Hepatocyte (in vitro differentiated cells): ENCODE measurements at places on chromosomes 3 and 15. TPM values are rescaled to one million over a fixed set of nuclear protein-coding genes. Genes with fewer than 3 reads are reported as not detected.

GRCh38 chr15:89072277-89072869 is 15.9 kb upstream of the ABHD2 start:
- no peak for DNase-seq

DNA sequence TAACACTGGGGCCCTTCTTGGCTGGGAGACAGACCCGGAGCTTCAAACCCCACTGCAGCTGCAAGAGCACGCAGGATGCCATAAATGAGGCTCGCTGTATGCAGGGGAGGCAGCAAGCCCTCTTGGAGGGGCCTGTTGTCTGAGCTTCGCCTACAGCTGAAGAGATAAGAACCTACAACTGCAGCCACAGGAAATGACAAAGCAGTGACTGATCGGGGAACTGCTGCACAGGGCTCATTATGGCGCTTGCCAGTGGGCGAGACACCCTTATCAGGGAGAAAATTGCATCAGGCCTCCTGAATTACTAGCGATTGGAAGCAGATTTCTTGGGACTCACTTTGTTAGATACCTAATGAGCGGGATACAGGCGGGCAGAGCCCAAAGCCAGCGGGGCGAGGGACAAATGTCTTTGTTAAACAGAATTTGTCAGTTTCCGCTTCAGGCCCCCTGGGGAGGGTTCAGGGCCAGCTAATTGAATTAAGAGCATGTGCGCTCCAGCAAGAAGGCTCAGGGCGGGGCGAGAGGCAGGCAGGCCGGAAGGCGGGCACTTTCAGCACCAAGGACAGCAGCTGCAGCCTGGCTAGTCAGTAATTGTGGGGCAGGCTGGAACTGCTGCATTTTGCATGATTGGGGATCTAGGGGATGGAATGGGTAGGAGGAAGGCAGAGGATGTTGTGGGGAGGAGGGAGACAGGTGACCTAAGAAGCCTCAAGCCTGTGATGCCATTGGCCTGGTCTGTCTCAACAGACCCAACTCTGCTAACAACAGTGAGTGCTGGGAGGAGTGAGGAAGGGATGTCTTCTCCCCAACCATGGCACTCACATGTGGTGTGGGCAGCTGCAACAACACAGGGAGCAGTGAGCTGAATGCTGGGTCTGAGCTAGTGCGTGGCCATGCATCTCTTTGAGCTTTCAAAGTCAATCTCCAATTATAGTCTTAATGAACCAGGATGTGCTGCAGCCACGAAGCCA is 55.3 kb downstream of the CCDC33 start:
- DNase-seq = peak; percentile 91

DNA sequence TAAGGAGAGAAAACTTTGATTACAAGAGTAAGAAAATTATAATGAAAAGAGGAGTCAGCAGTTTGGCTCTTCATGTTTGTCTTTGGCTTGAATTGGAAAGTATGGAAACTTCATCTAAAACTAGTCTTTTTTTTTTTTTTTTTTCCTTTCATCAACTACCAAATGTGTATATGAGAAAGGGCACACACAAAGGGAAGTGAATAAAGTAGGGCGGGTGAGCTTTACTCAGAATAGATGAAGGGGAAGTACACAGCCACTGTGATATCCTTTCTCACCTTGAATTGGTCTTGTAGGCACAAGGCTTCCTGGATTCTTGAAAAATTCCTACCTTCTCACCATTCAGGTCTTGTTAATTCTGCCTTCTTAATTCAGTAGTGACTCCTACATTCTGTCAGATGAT is 652.3 kb upstream of the KCNMB2 start:
- DNase-seq = no peak

Gene SAXO2
- 1.5 and 2.0 TPM in 2 replicates for polyA plus RNA-seq

- DNase-seq = peak; percentile 20
Observed at GRCh38 chr15:37289109-37289765, 188.9 kb upstream of the MEIS2 start.

GRCh38 chr15:27648359-27648758 is 450.8 kb downstream of the OCA2 start:
- no peak for DNase-seq

DNA sequence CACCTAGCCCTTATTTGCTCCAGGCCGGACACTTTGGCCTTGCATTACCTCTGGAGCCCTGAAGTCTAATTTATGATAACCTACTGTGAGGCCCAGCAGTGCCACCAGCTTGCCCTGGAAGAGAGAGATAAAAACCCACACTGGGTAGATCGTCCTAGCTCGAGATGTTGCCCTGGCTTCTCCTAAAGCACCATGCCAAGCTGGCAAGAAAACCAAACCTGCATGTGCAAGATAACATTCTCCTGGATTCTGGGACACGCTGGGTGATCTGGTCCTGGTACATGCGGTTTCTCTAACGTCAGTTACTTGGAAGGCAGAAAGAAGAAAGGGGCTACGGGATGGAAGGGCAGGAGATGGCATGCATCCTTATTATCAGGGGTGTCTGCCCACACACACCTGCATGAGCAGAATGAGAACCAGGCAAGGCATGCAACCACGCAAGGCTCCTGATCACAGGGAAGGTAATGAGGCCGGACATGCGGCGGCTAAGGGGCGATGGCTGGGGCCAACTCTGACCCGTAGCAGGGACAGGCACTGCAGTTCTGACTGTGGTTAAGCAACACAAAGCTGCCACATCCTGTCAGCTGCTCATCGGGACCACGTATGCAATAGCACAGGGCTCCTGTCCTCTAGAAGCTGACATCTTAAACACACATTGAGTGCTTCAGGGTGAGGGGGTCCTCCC is 73.0 kb downstream of the OXNAD1 start:
- no peak for DNase-seq

Gene GOLGA8S
- polyA plus RNA-seq = 0.05 TPM in 1 of 2 replicates, not detected in the other

Gene PLA2G4D
- polyA plus RNA-seq = 0.21 TPM in 1 of 2 replicates, not detected in the other

Gene CKMT1B
- polyA plus RNA-seq = 4.1 and 7.8 TPM in 2 replicates

Gene ITGB5
- 103 and 113 TPM in 2 replicates for polyA plus RNA-seq

Gene LDHAL6B
- polyA plus RNA-seq = 0.17 TPM in 1 of 2 replicates, not detected in the other

Gene DUOX1
- polyA plus RNA-seq = 4.3 and 7.7 TPM in 2 replicates

- peak; percentile 78 for DNase-seq
Observed at GRCh38 chr15:66931768-66932633, 133.4 kb upstream of the SMAD3 start.

Gene BCL2A1
- 8.4 and 11.1 TPM in 2 replicates for polyA plus RNA-seq

DNA sequence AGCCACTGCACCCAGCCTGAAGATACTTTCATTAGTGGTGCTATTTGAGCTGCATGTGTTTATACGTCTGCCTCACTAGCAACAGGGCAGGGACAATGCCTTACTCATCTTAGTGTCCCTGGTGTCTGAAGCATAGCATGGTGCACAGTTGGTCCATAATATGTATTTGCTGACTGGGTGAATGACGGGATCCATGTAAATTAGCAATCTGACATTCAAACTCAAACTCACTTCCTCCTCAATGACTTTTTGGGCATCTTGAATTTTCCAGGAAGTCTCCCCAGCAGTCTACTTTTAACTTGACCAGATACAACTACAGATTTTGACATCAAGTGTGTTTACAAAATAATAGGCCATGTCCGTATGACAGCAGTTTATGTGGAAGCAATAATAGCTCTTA is 3.0 kb upstream of the LDHAL6B start:
- no peak for DNase-seq
